Urinary bladder (tissue), 4 donors: ENCODE measurements at places on chromosomes 3 and 15.

DNA sequence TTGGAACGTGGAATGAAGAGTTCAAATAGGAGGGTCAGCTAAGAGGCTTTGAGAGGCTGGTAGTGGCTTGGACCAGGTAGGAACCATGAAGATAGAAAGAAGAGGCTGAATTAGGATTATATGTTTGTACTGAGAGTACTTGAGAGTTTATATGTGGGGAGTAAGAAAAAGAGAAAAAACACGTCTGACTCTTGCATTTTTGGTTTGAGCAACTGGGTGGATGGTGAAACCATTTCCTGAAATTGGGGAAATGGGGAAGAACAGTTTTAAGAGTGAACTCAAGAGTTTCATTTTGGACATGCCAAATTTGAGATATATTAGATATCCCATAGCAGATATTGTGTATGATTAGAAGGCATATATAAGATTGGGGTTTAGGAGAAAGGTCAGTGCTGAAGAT lies 92.9 kb upstream of the TNIK start:
- DNase-seq = no peak

- no peak for DNase-seq
These were observed 33.6 kb upstream of the UBP1 start for GRCh38 chr3:33473813-33474212.

GRCh38 chr3:88248658-88249057 lies 98.9 kb downstream of the C3orf38 start:
- no peak for DNase-seq

DNA sequence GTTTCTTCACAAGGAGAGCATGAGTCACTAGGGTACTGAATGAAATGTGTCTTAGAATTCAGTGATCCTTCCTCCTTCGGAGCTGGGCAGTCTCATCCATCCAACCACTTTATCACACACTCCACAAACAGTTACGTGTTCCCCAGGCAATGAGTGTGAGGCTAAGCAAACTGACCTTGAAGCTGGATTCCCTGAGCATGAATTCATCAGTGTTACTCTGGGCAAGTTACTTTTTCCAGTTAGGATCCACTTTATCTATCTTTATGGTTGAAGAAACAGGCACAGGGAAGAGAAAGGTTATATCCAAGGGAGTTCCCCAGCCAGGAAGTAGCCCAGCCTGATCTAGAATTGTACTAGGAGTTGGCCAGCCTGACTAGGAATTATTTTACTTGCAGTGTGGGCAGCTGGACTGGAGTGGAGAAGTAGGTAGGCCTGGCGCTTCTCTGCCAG lies 17.1 kb upstream of the GCNT3 start:
- DNase-seq = no peak

GRCh38 chr3:184133840-184134745 lies 1.1 kb upstream of the EIF2B5 start:
- peak; percentile 76 for DNase-seq

DNA sequence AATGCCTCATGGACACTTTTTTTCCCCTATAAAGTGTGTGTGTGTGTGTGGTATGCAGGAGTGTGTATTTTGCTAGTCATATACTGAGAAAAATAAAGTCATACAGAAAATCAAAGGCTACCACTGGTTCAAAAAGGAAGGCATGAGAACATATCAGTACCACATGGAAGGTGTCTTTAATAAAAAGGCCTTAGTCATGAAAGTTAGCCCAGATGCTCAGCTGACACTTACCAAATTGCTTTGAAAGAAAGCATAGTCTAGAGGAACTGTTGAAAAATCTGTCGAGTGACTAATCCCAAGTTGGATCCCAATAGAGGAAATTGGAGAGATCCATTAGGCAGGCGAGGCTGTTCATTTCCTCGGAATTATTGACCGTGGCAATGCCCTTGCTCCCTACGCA lies 432.9 kb upstream of the CFAP20DC start:
- no peak for DNase-seq

- no peak for DNase-seq
These were observed 8.1 kb upstream of the LRRK1 start for GRCh38 chr15:100911086-100911485.

DNA sequence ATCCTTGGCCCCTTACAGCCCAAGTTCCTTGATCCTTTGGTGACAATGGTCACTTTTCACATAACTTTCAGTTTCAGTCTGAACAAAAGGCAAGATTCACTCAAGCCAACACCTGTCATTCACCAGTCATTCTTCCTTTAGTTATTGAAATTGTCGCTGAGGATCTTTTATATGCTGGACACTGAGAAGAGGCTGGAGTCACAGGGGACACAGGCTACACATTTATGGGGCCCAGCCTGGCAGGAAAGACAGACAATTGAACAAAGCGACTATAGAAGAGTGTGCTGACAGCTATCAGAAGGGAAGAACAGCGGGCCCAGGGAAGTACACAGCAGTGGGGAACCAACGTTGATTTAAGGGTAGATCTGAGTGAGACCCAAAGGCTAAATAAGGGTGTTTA lies 69.8 kb upstream of the PROK2 start:
- DNase-seq = no peak

DNA sequence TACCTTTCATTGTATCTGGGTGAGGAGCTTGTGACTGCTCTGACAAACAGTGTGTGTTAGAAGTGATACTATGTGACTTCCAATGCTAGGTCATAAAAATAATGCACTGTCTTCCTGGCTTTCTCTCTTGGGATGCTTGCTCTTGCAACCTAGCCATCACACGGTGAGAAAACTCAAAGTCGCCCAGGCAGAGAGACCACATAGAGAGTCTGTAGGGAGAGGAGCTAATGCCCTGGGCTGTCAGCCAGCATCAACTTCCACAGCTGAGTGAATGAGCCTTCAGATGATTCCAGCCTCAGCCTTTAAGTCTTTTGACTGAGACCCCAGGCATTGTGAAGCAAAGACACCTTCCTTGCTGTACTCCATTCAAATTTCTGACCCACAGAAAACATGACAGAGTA lies 220.6 kb upstream of the SGO1 start:
- DNase-seq = no peak

- no peak for DNase-seq
These were observed 634.2 kb downstream of the NAALADL2 start for GRCh38 chr3:175493301-175493700.

GRCh38 chr3:15782429-15782828 lies 15.3 kb downstream of the ANKRD28 start:
- no peak for DNase-seq

- DNase-seq = peak; percentile 20
These were observed 818.8 kb upstream of the LMCD1 start for GRCh38 chr3:7682822-7683229.

GRCh38 chr3:133843634-133844033 lies 38.0 kb downstream of the SRPRB start:
- DNase-seq = no peak

- DNase-seq = no peak
These were observed 12.5 kb upstream of the SLC26A6 start for GRCh38 chr3:48647714-48648113.

- DNase-seq = no peak
These were observed 84.2 kb downstream of the LRRC49 start for GRCh38 chr15:70976851-70977250.

DNA sequence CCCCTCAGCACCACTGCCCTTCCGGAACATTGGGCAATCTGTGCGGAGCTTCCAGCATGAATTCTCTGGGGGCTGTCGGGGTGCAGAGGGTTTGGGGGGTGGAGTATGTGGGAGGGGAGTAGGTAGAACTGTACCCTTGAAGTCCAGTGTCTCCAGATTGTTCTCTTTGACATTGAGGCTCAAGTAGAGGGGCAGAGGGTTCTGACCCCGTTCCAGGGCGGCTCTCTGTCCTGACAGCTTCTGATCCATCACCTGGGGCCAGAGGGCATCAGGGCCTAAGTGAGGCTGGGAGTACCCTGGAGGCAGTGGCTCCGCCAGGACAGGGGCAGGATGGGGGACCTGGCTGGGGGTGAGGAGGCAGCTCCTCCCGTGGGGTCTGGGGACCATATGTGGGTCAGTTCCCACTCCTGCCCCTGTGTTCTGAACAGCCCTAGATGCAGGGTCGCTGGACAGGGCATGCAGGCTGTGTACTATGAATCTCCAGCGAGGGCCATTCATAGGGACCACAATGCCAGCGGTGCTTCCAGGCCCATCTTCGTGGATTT lies 22.1 kb downstream of the PLA2G4D start:
- DNase-seq = no peak

DNA sequence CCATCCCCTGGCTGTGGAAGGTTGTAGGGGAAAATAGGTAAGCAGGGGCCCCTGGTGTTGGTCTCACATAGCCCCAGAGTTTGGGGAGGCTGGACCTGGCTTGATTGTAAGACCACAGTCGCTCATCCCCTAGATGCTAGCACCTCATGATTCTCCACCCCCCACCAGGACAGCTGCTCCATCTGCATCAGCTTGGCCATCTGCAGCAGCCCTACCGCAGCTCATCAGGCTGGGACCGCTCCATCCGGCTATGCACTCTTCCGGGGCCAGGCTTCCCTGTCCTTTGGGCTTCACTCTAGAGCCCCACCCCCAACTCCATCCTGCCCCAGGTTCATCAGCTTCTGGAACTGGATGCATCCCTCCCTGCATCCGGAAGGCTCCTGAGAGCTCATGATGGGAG lies 12.6 kb downstream of the SCN5A start:
- DNase-seq = no peak

- DNase-seq = no peak
These were observed 341.1 kb downstream of the THSD4 start for GRCh38 chr15:71456362-71456761.

- DNase-seq = no peak
These were observed 61.9 kb upstream of the C3orf80 start for GRCh38 chr3:160163229-160163878.

- no peak for DNase-seq
These were observed 28.2 kb downstream of the PIK3CB start for GRCh38 chr3:138806376-138807080.

GRCh38 chr3:162211470-162211869 lies 714.9 kb downstream of the OTOL1 start:
- no peak for DNase-seq

GRCh38 chr3:139455855-139456254 lies 20.5 kb downstream of the RBP2 start:
- DNase-seq = no peak

DNA sequence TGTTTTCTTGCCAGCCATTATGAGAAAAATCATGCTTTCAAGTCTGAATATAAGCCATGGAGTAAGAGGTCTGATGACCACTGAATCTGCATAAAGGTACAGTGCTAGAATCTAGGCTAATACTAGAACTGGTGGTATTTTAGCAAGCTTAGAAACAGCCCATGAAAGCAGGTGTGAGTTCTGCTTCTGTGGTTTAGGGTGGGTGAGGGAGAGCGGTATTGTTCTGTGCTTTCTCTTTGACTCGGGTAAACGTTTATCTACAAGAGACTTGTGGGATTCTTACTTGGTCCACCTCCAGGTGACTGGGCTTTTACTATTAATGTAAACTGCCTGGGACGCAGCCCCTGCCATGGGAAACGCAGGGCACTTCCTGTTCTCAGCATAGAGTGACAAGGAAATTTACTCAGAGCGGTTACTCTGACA lies 55.2 kb downstream of the PGPEP1L start:
- no peak for DNase-seq

DNA sequence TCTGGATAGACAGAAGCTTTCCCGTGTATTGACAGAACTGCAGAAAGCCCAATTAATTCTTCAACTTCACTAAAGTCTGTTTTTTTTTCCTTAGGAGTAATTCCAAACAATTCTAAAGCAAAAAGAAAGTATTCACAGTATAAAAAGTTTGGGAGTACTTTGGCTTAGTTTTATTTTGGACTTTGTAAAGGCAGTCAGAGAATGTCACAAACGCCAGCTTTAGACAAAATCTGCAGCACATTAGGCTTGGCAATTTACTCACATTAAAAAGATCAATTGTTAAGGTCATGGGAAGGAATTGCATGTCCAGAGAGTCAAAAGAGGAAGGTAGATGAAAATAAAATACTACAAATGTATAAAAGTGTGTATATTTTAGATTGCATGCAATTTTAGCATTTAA lies 47.5 kb upstream of the GBE1 start:
- no peak for DNase-seq

DNA sequence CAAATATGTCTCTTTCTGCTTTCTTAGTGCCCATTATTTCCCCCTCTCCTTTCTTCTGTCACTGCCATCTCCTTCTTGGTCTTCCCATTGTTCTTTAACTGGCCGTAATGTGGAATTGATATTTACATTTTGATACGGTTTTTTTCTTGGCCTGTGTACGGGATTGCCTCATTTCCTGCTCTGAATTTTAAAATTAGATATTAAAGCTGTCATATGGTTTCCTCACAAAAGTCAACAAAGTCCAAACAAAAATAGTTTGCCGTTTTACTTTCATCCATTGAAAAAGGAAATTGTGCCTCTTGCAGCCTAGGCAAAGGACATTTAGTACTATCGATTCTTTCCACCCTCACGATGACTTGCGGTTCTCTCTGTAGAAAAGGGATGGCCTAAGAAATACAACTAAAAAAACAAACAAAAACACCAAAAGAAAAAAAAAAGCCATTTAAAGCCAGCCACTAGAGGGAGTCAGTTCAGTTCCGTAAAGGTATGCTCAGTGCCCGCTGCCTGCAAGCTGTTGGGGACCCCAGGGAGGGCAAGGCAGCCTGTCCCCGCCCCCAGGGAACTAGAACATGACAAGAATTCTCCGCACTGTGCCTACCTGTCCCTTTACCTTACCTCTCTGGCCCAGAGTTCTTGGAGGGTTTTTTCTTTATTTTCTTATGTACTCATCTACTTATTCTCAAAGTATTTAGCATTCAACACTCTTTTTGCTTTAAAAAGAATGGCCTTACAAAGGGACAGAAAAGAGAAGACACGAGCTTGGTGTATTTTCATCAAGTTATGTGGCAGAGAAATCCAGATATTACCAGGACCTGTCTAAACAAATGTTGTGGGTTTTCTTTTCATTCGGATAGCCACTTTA lies 30.0 kb upstream of the NR2E3 start:
- DNase-seq = no peak

DNA sequence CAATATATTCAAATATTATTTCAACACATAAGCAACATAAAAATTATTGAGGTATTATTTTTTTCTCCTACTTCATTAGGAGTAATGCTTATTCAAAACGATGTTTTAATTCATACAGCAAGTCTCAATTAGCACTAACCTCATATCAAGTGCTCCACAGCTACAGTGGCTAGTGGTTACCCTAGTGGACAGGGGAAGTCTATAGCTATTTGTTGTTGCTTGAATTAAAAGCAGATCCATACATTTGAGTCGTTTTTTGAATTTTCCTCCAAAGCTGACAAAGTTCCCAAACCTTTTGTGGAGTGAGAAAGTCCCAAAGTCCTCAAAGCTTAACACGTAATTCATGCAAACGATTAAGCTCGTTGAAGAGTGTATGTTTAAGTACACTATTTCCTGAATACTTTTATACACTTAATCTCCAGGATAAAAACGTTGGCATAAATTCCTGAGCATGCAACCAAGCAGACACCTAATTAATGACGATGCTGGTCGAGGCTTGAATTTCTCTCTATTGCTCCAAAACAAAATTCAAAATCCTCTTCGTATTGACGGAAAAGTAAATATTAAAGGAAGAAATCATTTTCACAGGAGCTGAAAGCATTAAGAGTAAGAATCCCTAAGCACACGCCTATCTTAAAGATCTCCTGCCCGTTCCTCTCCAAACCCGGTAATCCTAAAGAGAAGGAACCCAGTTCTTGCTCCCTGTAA lies 985 bp downstream of the VPS13C start:
- DNase-seq = no peak

GRCh38 chr3:126476166-126477060 lies 722 bp upstream of the ZXDC start:
- DNase-seq = no peak

GRCh38 chr3:67635257-67635656 lies 19.2 kb downstream of the SUCLG2 start:
- DNase-seq = no peak

GRCh38 chr15:25785641-25786025 lies 77.5 kb downstream of the ATP10A start:
- no peak for DNase-seq

GRCh38 chr3:177944228-177944661 lies 592.0 kb upstream of the KCNMB2 start:
- DNase-seq = no peak
